Activated T-cell treated with anti-CD3 and anti-CD28 coated beads for 4 hours (primary cell): ENCODE measurements at places on chromosomes 7 and 10.
A peak's percentile ranks its signal among the peaks of the same experiment; 100 is the strongest.

DNA sequence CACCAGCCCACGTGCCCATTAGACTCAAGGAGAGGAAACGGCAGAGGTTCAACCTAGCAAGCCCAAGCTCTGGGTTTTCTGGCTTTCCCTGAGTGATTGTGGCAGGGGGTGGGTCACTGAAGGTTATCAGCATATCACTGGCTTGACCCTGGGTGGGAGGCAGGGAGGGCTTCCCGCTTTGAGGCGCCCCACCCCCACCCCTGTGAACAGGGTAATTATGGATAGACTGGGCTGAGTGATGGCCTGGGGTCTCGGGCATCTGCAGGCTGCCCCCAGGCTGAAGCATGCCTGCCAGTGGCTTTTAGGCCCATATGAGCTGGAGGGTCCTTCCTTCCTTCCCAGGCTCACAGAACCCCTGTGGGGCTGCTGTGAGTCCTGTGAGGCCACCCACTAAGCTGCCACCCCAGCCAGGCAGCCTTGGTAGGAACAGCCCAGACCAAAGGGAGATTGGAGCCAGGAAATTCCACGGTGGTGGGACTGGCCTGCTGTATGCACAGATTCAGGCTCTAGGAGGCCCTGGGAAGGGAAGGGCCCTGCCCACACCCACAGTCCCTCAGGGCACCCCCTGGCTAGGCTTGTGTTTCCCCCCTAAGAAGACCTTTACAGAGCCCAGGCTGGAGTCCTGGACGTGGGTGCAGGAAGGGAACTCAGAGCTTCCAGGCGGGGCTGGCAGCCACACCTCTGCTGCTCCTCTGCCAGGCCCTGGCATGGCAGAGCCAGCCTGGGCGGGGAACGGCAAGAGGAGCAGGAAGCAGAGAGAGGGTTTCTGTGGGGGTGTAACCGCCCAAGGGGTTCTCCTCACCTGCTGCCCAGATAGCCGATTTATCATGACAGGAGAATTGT, 33.1 kb downstream of the GPRIN2 start:
- DNase-seq, result no peak

- no peak for DNase-seq
Measured at GRCh38 chr7:101746314-101746713, 71.1 kb upstream of the CUX1 start.

GRCh38 chr10:1109795-1110673, 53.8 kb downstream of the WDR37 start:
- DNase-seq, result peak; percentile 68

DNA sequence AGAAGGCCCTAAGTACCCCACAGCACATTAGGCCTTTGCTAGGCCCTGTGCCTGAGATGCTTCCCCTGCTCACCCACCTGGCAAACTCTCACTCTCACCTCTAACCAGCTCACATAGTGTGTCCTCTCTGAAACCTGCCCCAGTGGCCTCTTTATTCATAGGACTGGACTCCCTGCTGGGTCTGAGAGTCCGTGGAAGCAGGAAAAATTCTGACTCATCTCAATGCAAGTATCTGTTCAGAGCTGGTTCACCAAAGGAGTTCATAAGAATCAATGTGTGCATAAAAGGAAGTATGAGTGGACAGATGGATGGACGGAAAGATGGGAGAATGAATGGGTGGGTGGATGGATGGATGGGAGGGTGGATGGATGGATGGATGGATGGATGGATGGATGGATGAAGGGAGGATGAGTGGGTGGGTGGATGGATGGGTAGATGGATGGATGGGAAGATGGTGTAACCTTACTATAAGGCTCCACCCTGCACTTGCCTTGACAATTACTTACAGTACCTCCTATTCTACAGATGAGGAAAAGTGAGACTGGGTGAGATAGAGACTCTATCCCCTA, 111.2 kb upstream of the ZMIZ1 start:
- no peak for DNase-seq

DNA sequence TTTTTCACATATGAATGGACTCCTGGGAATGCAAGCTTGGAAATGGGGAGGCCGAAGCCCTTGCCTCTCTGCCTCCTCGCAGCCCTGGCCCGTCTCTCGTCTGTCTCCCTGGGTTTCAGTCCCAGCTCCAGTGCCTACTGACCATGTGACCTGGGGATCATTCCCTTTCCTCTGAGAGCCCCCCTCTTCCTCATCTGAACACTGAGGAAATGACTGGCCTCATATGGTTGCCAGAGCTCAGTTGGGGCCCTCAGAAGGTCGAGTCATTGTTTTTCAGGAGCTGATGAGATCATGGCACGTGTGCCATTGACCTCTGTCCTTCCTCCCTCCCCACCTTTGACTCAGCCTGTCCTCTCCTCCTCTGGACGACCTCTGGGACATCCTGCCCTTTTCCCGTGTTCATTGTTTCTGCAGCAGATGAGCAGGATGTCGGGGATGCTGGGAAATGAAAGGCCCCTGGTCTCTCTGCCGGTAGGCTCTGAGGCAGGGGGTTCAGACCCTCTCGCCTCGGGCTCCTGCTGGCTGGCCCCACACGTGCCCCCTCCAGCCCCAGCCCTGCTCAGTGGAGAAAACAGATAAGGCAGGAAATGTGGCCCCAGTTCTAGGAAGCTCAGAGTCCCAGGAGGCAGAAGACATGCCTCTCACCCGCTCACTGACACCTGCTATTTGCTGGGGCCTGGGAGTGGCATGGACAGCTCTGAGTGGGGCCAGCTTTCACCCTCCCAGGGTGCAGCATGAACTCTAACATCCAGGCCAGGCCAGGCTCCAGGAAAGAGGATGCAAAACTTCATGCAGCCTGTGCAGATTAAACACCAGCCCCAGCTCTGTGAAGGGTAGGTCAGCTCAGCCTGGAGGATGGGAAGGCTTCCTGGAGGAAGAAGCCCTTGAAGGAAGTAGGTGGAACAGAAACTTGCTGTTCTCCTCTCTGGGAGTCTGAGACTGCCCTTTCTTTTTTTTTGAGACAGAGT, 8.3 kb upstream of the PPP1R35 start:
- DNase-seq, result no peak

DNA sequence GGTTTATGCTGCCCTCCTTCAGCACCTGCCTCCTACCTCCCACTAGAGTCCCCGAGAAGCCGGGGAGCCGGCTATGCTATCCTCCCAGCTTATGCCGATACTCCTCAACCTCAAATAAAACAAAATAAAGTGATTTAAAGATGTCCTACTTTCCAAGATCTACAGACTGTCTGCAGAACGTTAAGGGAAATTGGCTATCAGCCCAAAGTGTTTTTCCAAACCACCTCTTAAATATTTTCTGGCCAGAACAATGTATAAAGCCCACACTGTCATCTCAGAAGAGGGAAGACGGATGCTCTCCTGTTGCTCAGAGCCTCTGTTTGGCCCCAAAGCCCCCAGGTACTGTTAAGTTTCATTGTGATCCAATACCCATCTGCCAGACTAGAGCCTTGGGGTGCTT, 54.0 kb upstream of the MGMT start:
- DNase-seq, result no peak

GRCh38 chr7:48637382-48637781, 287.0 kb upstream of the CDC14C start:
- no peak for DNase-seq

DNA sequence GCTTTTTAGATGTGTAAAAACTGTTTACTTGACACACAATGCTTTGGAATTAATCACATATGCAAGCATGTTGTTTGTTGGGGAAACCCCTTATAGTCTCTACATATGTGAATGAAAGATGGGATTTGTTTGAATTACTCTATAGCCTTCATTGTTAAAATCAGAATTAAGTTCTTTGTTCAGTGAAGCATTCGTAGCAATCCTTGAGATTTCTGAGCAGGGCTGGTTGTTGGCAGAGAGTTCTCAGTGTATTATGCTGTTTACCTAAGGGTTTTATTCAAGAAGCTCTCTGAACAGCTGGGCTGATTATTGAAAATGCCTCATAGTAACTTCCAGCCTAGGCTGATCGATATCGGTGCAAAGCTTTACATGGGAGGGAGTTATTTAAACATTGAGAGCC, 190.9 kb downstream of the VTI1A start:
- no peak for DNase-seq

DNA sequence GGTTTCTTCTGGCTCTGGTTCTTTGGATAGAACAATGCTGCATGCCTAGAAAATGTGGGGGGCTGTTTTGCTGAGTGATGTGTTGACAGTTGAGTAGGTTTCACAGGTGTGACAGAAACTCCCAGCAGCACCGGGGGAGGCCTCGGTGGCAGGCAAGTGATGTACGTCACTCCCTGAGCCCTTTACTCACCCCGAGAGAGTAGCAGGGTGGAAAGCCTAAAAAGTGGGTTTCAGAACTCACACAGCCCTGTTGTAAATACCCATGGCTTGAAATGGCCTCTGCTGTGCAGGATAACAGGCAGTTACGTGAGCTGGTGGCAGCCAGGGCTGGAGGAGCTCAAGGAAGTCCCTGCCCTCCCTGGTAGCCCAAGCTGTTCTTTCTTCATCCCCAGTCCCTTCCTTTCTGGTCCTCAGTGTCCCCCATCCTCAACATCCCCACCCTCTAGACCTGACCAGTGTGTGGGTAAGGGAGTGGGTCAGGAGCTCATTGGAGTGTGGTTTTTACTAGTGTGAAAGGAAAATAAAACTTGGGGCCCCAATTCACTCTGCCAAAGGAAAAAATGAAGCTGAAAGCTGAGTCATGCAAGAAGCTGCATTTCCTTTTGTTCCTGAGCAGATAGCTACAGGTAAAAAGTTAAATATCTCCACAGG, 258.1 kb downstream of the STK31 start:
- DNase-seq, result no peak

GRCh38 chr7:108164342-108164741, 34.2 kb upstream of the LAMB4 start:
- DNase-seq, result no peak

DNA sequence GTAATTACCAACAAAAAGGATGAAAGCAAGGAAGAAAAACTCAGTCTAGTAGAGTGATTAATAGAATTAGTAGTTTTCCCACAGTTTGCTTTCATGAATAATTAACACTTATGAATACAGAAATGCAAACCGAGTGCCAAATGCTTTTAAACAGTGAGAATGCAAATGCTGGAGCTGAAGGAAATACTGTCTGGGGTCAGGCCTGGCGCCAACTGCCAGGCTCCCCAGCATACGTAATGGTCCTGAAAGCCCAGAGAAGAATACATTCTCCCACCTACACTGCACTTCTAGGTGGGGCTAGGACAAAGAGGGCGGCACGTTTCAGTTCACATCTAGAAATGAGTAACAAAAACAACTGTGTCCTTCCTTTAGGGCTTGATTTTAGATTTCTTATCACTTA, 30.0 kb downstream of the GLUD1 start:
- no peak for DNase-seq

GRCh38 chr10:67075491-67075971, 149.7 kb downstream of the LRRTM3 start:
- no peak for DNase-seq

GRCh38 chr10:31730776-31731175, 197.9 kb downstream of the ARHGAP12 start:
- no peak for DNase-seq
